Stimulated activated CD4-positive, alpha-beta T cell treated with anti-CD3 and anti-CD28 coated beads, Interleukin-2, amount 100 ng/mL, for 24 hours (primary cell): ENCODE measurements at places on chromosomes 5 and 9.
A peak's percentile ranks its signal among the peaks of the same experiment; 100 is the strongest.

DNA sequence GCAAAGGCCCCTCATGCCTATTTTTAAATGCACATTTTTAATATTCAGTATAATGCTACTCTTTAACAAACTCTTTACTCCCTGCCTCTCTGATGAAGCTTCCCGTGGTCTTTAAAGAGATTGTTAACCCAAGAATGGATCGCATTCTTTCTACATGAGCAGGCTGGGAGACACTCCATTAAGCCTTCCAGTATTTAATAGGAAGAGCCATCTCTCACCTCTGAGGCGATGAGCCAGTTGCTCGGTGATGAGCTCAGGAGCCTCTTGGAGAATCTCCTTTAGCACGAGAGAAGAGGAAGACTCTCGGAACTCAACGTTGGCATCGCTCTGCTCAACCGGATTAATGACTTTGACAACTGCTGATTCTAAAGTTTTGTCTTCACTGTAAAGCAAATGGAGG, 59.6 kb downstream of the PRUNE2 start:
- DNase-seq = no peak

DNA sequence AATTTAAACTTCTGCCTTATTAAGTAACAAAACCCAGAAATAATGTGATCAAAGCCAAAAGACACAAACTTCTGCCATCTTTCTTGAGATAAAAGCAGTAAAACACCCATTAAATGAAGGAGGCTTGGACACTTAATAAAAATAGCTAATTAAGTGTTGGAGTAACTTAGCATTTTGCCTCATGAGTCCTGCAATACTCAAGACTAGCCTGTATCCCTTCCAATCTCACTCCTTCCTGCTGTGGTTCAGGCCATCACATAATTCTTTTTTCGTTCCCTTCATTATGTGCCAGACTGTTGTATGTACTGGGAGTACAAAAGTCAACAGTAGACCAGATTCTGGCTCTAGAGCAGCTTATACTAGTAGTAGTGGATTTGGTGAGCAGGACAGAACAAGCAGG, 250.2 kb downstream of the NFIB start:
- no peak for DNase-seq

DNA sequence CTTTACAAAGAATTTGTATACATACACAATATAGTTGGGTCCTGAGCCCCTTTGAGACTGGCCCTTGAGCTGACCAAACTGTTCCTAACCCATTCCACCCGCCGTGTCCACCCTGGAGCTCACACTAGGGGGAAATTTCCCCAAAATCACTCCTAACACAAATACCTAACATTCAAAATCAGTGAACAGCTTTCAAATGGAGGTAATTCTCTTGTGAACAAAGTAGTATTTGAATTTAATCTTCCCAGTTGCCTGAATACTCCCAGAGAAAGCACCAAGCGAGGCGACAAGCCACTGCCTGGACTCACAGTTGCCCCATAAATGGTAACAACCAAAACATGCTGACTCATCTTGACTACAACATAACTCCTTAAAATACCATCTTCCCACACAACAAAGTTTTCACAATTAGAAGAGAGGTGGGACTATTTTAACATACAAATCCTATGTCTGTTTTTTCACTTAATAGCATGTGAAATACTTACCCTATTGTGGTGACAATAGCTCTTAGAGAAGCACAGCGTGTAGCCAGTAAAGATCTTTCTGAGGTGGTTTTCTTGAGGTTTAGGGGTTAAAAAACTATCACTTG, 31.7 kb upstream of the SCAMP1 start:
- no peak for DNase-seq

DNA sequence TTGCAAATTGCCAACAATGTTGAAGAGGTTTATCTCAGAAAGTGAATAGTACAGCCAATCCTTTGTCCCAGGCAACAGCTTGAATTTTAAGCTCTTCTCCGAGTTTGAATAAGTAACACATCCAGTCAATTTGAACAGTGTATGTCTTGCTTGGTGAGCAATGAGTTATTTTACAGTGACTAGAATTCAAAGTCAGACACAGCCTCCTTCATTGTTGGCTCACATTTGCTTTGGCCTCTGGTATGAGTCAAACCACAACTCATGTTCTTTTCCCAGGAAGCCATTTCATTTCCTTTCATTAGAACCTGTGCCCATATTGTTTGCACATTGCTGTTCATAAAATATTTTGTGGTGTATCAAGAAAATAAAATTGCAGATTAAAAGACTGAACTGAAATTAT, 622.0 kb upstream of the DAB2 start:
- DNase-seq = no peak

- DNase-seq = no peak
Observed at GRCh38 chr5:40991168-40991980, 79.8 kb downstream of the MROH2B start.

DNA sequence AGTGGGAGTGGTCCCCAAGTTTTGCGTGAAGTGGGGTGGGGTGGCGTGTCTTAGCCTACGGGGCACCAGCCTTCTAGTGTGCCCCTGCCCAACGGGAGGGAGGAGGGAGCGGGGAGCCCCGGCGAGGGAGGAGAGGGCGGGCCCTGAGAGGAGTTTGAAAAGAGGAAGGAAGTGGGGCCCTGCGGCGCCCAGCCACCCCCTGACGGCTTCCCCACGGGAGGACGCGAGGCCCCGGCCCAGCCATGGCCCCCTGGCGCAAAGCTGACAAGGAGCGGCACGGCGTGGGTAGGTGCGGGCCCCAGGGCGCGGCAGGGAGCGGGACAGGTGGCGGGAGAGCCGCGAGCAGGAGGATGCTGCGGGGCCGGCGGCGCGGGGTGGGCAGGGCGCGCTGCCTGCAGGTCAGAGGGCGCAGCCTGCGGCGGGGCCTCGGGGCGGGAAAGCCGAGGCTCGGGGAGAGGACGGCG, at the start of gene DOCK2:
Gene DOCK2, plus strand, starts transcription at position 191 of the 464 bp plus-strand sequence. Its CDS starts 52 bp downstream, at position 243.
- peak; percentile 77 for DNase-seq
